ENCODE measurements at places on chromosomes 11 and 22.

DNA sequence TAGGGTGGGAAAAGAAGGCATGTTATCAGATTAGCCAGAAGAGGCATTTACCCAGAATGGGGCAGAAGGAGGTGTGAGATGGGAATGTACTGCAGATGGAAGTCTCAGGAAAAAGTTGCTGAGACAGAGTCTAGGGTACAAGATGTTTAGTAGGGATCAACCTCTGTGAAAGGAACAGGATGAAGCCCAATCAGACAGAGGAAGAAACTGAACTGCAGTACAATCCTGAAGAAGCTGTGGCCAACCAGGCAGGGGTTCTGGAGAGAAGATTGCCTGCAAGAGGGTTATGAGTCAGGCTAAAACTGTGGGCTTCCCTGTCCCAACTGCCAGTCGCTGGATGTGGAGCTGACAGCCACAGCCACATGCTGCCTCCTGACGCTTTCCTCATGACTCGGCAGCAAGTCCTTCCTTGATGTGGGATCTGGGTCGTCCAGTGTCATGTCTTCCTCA is 64.0 kb downstream of the CWC15 start:
- DNase-seq, result no peak

DNA sequence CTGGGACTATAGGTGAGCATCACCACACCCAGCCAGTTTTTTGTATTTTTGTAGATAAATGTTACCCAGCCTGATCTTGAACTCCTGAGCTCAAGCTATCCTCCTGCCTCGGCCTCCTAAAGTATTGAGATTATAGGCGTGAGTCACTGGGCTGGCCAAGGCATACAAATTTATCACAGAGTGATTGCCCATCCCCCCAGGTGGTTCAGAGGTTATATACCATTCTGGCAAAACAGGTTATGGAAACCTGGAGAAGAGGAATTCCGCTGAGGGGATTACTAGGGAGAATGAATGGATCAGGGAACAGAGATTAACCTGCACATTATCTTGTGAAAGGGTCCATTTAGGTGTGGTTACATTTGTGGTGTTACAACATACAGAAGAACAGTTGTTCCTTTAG is 8.1 kb downstream of the ATG13 start:
- no peak for DNase-seq

DNA sequence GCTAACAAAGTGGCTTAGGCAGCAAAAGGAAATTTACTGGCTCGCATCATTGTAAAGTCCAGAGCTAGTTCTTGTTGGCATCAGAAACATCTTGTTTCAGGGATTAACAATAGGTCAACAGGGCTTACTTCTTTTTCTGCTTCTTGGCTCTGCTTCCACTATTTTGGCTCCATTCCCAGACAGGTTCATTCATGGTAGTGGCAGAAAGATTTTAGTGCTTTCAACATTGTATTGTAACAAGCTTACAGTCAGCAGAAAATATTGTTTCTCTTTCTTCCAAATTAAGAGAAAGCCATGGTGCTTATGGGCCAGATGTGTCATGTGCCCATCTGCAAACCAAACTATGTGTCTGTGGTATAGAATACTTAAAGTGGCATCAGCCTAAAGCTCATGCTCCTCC is 315.6 kb downstream of the RAB38 start:
- DNase-seq, result no peak

GRCh38 chr11:112113539-112114457 is 27.1 kb downstream of the SDHD start:
- DNase-seq, result peak; percentile 76

DNA sequence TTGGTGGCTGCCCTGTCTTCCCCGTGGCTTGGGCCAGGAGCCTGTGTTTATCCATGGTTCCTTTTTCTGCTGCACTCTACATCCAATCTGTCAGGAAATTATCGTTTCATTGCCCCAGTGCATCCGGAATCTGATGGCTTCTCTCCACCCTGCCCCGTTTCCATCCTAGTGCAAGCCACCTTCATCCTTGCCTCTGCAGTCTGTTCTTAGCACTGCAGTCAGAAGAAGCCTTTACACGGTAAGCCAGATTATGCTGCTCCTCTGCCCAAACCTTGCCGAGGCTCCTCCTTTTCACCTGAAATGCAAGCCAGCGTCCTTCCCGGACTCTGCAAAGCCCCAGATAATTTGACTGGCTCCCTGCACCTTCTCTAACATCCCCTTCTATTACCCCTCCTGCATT is 45.1 kb downstream of the PARVG start:
- no peak for DNase-seq

DNA sequence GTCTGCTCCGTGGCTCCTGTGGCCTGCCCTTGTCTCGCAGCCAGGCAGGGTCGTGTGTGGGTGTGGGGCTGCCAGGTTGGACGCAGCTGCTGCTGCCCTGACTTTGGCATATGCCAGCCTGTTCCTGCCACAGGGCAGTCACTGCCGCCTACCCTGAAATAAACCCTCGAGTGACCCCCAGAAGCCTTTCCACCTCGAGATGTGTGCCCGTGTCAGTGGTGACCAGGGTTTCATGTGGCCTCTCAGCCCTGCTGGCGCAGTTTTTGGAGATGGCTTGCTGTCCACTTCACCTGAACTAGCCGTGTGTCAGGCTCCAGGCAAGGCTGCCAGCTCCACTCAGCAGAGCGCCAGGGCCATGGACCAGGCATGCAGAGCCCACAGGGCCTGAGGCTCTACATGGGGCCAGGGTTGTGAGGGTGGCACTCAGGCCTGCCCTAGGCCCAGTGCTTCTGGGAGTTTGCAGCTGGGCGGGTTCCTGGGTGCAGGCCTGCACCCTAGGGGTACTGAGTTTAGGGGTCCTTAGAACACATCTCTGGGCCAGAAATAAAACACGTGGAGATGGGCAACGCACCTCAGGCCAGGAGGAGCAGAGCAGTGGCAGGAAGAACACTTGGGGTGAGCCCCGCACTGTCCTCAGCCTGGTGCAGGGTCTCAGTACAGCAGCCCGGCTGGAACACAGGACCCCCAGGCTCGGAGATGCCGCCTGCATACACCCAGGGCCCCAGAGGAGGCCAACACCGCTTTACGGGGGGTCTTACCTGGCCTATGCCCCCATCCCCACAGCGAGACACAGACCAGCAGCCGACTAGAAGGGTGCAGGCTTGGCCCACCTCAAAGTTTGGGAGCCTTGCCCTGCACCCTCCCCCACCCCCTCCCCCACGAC is 8.8 kb upstream of the PANX2 start:
- DNase-seq, result no peak

DNA sequence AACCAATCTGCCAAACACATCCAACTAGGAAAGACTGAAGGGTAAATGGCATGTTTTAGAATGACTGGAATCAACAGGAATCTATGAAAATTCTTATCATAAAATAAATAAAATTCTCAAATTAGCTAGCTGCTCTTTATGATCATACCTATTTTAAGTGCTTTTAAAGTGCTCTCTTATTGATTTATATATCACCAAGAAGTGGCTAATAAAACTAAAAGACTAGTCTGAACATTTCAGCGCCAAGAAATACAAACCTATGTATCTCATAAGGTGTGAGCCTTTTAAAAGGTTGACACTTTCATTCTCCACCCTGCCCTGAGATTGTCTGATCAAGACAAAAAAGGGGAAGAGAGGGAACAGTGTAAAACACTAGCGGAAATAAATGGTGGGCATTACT is 136.8 kb upstream of the ARHGAP42 start:
- DNase-seq, result no peak

GRCh38 chr11:123233280-123233974 is 38.4 kb upstream of the CLMP start:
- no peak for DNase-seq

GRCh38 chr11:115168229-115168671 is 336.0 kb downstream of the CADM1 start:
- DNase-seq, result no peak

DNA sequence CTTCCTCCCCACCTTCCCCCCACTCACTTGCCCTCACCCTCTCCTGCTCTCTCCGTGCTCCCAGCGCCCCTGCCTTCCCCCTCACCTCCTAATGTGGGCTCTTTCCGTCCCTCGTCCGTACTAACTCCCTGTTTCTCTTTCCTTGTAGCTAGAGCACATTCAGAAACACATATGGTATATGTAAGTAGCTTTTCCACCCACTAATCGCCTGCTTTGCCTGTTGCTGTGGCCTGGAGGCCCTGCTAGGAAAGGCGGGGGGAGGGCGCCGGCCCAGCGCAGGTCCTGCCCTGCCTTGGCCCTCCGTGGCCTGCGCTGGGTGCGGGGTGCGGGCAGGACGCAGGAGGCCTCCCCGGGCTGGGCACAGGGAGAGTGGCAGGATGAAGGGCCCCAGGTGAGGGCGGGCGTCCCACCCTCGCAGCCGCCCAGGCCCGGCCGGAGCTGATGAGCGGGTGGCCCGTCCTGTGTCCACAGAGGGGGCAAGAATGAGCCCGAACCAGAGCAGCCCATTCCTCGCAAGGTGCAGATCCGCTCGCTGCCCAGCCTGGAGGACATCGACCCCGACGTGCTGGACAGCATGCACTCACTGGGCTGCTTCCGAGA is 41.7 kb downstream of the MOB2 start:
- DNase-seq, result no peak

DNA sequence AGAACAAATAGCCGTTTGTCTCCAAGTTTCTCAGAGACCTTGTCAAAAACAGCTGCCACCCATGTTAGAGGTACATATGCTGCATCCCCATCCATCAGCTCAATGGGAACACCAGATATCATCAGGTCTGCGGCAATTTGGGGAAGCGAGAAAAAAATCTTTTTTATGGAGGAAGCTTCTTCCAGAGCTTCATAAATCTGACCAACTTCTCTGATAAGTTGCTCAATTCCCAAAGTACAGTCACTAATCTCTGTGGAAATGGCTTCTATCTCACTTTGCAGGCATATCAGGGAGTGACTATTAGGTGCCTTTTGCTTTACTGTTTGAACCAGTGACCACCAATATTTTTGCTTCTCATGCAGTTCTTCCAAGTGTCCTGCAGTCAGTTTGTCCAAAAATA is 34.3 kb upstream of the MRPL17 start:
- no peak for DNase-seq

- no peak for DNase-seq
These were observed 1.1 kb downstream of the CD151 start for GRCh38 chr11:833849-834311.

GRCh38 chr11:95487391-95487790 is 256.4 kb upstream of the SESN3 start:
- DNase-seq, result no peak

DNA sequence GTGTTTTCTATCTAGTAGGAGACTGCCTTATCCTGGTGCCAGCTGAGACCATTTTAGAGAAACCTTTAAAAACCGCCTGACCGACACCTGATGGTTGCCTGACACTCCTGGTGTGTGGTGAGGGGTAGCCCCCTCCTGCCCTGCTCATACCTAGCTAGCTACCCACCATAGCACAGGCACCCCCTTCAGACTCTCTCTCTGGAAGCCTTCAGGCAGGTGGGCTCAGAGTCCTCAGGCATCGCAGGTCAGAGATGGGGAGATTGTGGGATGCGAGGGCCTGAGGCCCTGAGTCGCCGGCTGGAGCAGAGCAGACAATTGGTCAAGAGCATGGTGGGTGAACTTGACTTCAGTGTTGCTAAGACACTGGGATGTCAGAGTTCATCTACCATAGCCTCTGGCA is 424.6 kb downstream of the BRD1 start:
- DNase-seq, result no peak

GRCh38 chr11:70225681-70226177 is 22.6 kb downstream of the FADD start:
- DNase-seq, result no peak

DNA sequence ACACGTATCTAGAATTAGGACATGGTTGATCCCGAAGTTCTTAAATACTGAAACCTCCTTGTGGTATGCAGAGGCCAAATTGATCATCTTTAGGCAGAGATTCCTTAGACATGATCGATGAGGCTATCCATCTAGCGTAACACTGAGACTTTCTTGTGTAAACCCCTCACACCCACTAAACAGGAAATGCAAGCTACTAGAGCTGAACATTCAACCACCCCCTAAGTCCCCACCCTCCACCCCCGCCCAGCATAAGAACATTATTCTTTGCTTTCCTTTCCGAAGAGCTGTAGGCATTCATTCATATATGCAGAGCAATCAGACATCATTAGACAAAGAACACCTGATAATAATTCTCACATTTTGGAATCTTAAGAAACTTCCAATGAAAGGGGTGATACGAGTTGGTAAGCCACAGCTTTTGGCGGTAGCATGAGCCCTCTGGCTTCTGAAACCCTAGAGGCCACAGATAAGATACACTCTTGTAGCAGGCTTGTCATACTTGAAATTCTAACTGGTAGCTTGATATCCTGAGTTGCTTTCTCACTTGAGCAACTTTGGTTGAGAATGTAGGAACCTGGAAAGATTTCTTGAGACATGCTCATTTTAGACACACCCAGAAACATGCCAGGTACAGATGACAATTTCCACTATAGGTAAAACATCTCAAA is 42.2 kb downstream of the FLI1 start:
- DNase-seq, result no peak

DNA sequence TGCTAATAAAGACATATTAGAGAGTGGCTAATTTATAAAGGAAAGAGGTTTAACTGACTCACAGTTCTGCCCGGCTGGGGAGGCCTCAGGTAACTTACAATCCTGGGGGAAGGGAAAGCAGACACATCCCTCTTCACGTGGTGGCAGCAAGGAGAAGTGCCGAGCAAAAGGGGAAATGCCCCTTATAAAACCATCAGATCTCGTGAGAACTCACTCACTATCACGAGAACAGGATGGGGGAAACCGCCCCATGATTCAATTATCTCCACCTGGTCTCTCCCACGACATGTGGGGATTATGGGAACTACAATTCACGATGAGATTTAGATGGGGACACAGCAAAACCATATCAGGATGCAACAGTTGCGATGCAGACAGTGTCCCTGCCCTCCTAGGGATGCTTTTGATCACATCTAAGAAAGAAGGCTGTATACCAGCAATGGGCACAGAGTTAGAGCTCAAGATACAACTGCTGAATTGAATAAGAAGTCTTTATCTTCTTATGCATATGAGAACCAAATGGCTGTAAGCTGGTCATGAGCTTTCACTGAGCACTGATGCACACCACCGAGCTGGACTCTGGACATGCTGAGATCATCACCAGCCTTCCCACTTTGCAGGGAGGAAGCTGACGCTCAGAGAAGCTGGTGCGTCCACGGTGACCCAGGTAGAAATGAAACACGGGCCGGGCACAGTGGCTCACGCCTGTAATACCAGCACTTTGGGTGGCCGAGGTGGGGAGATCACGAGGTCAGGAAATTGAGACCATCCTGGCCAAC is 255.2 kb downstream of the MN1 start:
- no peak for DNase-seq

DNA sequence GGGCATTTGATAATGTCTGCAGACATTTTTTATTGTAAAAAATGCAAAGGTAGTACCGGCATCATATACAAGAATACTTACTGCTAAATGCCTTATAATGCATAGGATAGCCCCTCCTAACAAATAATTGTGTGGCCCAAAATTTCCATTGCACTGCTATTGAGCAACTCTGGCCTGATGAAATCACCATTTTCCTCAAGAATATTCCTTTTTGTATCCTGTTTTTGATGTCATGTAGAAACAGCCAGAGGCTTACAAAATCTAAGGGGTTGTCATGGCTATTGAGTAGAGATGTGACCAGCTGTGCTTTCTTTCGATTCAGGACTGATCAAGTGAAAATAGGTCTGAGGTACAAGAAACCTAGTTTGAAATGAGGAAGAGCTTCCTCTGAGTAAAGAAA is 854.3 kb downstream of the KCNA4 start:
- no peak for DNase-seq

- DNase-seq, result no peak
These were observed 13.1 kb downstream of the WNT11 start for GRCh38 chr11:76193219-76193618.

- no peak for DNase-seq
These were observed 83.3 kb downstream of the SGSM3 start for GRCh38 chr22:40453671-40454070.
